ENCODE measurements at places on chromosomes 5 and 9.

DNA sequence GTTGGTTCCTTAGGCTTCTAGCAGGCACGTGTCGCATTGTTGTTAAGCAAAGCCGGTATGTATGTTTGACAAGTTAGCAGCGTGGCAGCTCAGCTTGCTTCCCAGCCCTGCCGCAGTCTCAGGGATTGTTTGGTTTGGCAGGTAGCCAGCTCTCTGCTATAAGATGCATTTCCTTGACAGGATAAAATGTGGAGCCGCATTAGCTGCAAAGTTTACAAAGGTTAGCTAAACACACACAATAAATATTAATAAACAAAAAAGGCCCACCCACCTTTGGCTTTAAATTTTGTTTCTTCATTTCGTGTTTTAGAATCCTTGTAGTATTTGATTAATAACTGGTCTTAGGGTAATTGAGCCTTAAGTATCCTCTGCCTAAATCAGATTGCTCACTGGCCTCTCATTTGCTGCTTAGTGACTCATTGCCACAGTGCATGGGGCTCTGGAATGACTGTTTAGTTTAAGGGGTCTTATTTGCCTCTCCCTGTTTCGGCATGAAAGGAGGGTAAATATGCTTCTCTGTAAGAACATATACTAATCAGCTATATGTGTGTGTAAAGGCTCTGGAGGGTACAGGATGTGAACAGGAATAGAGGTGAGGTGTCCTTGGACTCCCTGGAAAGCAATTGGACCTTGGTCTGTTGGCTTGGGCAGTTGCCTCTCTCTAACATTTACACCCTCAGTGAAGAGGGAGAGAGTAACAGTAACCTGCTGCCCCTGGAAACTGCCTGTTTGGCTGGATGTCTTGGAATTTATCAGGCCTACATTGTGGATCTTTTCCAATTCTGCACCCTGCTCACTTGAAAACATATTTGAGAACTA, 122.0 kb downstream of the GDNF start:
- no peak for DNase-seq

- no peak for DNase-seq
Observed at GRCh38 chr5:13976867-13977830, 32.7 kb upstream of the DNAH5 start.

DNA sequence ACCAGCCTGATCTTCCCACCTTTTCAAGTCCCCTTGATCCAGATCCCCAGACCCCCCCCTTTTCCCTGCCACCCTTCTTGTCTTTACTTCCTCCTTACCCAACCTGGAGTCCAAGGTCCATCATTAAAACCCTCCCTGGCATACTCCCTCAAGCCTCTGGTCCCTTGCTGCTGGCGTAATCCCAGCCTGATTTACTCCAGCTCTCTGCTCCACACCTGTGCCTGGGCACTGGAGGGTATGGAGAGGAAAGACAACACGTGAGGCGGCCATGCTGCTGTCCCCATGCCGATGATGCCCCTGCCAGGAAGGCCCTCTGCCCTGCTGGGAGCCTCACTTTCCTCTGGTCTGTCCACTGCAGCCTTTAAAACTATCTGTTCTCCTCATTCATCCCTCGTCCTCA, 5.1 kb downstream of the B4GALT7 start:
- no peak for DNase-seq

GRCh38 chr9:135840107-135840506, 67.2 kb downstream of the CAMSAP1 start:
- no peak for DNase-seq

DNA sequence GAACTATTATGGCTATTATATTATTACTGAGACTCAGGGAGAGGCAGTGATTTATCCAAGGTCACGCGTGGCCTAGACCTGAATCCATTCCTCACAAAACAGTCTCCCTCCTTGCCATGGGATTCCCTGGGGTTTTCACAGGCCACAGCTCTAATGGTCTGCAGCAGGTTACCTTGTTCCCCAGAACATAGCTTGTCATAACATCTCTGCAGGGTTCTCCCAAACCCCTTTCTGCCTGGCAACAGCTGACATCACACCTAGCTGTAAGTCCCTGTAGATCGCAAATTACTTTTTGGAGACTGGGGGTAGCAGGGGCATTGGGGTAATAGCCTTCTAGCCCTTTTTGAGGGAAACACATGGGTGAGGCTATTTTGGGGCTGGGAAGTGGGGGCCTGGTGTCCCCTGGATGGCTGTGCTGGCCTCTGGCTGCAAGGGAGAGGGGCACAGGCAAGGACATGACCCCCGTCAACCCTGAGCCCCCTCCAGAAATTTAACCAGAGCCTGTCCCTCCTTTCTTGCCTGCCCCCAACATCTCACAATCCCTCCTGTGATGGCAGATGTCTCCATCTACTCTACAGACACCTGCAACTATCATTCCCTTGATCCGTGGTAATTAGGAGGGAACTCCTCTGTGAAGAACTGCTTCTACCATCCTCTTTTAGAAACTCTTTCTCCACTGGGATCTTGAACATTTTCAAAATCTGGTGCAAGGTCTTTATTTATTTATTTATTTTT, 1.3 kb downstream of the CD74 start:
- DNase-seq, result peak; percentile 81

DNA sequence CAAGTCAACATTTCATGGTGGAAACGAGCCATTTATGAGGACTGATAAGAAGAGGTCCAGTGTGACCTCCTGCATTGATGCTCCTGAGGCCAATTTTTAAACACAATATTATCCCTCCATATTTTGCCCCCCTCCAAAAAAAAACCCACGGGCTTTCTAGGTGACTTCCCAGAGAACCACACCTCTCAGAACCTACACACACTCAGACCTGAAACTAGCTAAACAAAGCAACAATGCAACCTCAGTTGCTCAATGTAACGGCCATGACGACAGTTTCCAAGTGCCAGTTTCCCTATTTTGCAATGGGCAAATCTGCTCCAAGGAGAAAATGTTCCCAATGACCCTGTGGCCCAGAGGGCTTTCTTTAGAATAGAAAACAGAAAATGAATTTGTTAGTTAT, 3.5 kb downstream of the NRG2 start:
- DNase-seq, result no peak

- no peak for DNase-seq
Observed at GRCh38 chr5:59637884-59638580, 255.5 kb downstream of the PDE4D start.

DNA sequence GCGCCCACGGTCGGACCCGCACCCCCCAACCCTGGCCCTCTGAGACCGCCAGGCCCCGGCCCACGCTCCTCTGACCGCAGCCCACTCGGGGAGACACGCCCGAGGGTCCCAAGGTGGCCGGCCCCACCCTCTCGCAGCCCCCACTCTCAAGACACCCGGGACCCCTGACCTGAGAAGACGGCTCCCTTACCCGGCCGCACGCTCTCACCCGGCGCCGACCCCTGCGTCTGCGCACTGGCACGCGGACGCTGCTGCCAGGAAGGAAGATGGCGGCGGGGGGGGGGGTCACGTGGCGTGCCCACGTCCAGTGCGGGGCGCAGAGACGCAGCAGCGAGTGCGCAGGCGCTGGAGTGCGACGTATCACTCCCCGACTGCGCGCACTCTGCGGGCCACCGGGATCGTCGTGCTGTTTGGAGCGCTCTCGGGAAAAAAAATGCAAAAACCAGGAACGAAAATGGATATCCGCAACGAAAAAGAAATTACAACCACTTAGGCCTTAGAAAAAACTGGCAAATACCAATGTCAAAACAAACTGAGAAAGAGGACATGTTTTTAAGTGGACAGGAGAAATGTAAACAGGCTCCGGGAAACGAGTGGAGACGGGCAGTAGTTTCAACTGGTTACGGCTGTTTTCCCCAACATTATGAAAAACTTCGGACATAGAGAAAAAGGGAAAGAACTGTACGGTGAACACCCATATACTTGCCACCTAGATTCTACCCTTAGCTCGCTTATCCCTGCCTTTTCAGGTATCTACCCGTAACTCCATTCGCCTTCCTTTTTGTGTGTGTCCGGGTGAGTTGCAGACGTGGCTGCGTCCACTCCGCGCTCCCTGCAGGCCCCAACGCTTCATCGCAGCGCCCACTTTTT, at the start of gene MRPL36:
MRPL36 (minus strand) TSS at position 236 of the 870 bp plus-strand sequence. CDS start 902 bp downstream, outside the sequence.
- DNase-seq, result peak; percentile 92

Measured in CD4-positive, alpha-beta T cell treated with Interferon alpha-2 for 1 hour (primary cell).